ENCODE measurements at places on chromosomes 12 and 14.

DNA sequence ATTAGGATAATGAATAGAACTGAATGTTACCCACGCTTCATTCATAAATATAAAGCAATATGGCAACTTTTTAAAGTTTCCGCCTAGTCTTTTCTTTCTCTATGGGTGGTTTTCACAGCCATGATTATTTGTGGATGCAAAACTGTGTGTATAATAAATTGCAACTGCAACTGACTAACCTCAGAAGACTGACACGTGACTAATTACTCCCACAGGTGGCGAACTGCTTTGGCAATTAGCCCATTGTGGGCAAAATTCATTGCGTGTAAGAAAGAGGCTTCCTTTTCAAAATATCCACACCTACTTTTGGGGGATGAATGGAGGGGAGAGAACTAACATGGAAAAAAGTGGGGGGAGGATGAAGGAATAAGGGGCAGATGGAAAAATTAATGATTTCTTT, 79.0 kb downstream of the SLC25A21 start:
- peak; percentile 2 for DNase-seq

DNA sequence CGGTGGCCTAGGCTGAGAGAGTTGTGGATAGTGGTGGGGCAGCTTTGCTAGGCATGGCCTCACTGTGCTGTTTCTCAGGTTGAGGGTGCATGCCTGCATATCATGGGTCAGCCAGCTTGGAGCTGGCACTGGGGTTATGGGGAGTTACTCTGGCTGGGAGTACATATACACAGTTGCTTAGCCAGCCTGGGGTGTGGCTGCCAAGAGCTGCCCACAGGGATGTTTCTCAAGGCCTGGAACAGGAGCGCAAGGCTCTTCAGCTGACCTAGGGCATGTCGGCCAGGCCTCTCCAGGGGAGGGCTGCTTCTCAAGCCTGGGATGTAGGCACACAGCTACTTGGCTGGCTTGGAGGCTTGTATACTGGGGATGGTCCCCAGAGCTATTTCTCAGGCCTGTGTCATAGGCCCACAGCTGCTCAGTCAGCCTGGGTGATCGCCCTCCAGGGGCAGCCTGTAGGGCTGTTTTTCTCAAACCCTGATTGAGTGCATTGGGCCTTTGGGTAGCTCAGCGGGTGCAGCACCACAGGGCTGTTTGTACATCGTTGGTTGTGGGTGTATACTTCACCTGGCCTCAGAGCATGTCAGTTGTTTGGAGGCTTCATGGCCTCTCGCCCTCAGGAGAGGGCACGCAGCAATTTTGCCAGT, 114.9 kb downstream of the METTL25 start:
- DNase-seq, result no peak

GRCh38 chr12:1644534-1645438, 15.8 kb downstream of the WNT5B start:
- DNase-seq, result no peak

GRCh38 chr12:3622021-3622821, 130.7 kb downstream of the CRACR2A start:
- no peak for DNase-seq

GRCh38 chr14:65193916-65194590, 91.7 kb upstream of the MAX start:
- DNase-seq, result no peak

GRCh38 chr14:43795600-43796228, 711.4 kb downstream of the FSCB start:
- DNase-seq, result peak; percentile 13

DNA sequence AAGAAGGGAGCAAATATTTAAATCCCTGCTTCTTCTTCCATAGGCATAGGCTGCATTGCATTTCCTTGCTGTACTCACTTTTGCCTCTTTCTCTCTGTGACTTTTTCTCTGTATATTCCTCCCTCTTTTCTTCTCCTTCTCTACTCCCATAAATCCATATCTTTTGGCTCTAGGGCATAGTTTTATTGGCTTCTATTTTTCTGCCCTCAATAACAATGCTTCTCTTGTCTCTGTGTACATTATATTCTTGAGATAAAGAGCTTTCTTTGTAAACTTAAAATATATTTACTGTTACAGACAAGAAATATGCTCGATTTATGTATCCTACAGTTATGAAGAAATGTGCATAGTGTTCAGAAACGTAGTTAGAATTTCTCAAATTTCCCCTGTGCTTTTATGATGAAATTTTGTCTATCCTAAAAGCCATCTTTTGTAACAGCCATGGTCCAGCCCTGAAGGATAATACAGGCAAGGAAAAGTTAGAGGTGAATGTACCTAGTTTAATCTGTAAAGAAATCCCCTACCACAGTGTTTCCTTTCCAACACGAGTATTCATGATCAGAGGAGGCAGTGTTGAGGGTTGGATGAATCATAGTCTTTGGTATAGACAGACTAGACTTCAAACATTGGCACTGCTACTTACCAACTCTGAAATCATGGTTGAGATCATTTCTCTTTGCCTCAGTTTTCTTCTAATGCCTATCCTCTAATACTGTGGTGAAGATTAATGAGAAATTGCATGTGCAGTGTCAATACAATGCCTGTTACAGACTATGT, 173.3 kb upstream of the FAR2 start:
- no peak for DNase-seq

DNA sequence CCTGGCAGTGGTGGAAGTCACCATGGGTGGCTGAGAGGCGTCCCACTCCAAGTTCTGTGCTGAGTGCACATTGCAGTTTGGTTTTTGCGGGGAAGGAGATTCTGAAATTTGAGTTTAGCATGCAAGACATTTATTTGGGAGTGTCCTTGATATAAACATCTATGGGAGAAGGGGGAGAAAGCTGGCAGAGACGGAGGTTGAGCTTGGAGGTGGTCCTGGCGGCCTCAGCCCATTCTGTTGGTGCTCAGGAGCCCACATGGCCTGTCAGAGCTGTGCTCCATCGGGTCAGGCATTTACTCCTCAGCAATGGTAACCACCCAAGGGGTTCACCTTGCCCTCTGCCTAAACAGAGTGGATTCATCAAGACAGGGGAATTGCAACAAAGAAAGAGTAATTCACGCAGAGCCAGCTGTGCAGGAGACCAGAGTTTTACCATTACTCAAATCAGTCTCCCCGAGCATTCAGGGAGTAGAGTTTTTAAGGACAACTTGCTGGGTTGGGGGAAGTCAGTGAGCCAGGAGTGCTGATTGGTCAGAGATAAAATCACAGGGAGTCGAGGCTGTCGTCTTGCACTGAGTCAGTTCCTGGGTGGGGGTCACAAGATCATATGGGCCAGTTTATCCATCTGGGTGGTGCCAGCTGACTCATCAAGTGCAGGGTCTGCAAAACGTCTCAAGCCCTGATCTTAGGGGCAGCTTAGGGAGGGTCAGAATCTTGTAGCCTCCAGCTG, 323.3 kb upstream of the TMEM132C start:
- peak; percentile 47 for DNase-seq

DNA sequence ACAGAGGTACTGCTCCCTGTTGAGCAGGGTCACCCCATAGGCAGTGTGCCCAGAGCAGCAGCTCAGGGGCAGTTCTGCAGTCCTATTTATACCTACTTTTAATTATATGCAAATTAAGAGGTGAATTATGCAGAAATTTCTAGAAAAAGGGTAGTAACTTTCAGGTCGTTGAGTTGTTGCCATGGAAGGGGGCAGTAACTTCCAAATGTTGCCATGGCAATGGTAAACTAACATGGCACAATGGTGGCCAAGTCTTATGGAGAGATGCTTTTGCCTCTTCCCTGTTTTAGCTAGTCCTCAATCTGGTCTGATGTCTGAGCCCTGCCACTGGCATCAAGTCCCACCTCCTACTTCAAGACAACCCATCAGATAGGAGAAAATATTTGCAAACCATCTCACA, 30.4 kb upstream of the P2RX7 start:
- DNase-seq, result no peak

- DNase-seq, result no peak
Measured at GRCh38 chr12:18576104-18576626, 161.6 kb downstream of the PLCZ1 start.

- DNase-seq, result no peak
Measured at GRCh38 chr12:60758224-60758623, 1162.4 kb downstream of the SLC16A7 start.

DNA sequence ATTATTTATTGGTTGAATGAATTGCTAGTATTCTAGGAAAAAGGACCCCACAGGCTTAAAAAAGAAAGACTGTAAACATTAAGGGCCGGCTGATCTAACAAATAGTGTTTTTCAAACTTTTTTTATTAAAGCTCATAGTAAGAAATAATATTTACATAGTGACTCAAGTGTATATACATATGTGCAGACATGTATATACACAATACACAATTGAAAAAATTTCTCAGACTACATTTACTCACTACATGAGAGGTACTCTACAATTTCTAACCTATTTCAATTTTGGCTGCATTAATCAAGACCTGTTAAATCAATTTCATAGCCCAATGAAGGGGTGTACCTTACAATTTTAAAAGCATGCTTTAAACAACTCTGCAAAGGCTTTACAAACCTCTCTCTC, 17.5 kb downstream of the KCNH5 start:
- DNase-seq, result no peak

GRCh38 chr14:93186956-93187355, 1.8 kb downstream of the LYSET start:
- DNase-seq, result no peak

GRCh38 chr12:89058402-89058801, 293.9 kb downstream of the DUSP6 start:
- no peak for DNase-seq

DNA sequence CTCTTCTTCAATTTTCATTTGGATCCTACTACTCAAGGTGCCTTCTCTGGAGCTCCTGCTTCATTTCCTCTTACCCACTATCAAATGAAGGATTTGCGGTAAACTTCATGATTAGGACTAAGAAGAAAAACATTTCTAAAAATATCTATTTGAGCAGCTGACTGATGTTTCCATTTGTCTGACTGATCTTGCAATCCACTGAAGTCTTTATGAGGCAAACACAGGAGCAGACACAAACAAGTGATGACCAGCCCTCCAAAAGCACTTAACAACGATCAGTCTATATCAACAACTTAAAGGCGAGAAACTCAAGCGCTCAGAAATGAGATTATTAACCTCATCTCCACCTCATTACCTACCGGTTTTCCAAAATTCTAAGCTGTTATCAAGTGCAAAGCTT, 26.2 kb downstream of the OSBPL8 start:
- no peak for DNase-seq

DNA sequence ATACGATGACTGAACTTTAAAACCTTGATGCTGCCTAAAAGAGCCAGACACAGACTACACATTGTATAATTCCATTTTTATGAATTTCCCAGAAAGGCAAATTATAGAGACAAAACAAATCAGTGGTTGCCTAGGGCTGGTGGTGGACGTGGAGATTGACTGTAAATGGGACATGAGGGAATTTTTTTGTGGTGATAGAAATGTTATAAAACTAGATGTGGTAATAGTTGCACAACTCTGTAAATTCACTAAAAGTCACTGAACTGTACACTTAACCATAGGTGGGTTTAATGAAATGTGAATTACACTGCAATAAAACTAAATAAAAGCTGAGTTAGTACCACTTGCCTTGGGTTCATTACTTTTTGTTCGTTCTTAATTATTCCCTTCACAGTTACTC, 72.1 kb downstream of the PLEKHA5 start:
- DNase-seq, result no peak

GRCh38 chr12:3445119-3445978, 45.7 kb upstream of the PRMT8 start:
- no peak for DNase-seq

- DNase-seq, result no peak
Measured at GRCh38 chr12:42873401-42873800, 283.9 kb upstream of the PRICKLE1 start.

DNA sequence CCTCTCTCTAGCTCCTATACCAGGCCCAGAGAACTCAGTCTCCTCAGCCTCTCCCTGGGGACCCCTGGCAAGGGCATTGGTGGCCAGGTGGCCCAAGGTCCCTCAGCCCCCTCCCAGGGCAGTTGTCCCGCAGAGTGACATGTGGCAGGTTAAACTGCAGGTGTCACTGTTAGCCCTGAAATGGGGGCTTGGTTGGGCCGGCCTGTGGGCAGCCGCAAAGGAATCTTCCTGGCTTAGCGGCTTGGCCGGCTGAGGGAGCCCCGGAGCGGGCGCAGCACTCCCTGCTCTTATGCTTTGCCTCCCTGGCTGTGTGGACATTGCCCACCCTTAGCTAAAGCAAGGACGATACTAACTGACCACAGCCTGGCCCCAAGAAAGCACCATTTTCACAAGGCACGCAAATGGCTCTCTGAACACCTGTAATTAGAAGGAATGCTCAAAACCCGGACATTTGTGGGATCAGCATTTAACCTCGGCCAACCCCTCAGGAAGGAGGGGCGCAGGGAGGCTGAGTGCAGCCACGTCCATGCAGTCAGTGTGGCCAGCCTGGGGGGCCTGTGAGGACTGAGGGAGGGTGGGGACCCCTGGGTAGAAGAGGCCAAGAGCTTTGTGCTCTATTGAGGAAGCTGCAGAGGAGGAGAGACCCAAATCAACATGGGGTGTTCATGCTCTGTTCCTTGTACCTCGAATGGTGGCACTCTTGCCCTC, 82.2 kb downstream of the PAPOLA start:
- no peak for DNase-seq

- DNase-seq, result no peak
Measured at GRCh38 chr14:30869551-30870155, 4.7 kb upstream of the COCH start.

DNA sequence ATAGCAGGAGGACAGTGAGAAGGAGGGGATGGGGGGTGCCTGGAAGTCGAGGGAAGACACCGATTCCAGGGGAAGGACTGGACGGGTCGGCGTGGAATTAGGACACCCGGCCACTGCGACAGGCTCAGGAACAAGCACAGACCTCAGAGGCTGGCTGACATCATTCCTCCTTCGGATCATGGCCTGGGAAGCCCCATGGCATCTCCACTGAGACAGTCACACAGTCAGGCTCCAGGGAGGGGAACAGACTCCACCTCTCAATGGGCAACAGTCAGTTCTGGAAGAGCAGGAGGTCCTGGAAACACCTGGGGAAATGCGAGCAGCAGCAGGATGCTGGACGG, 67.9 kb upstream of the FBRSL1 start:
- DNase-seq, result no peak
